Activated naive CD8-positive, alpha-beta T cell treated with anti-CD3 and anti-CD28 coated beads for 36 hours (primary cell): ENCODE measurements at places on chromosomes 16 and 17. TPM values are rescaled to one million over a fixed set of nuclear protein-coding genes. Genes with fewer than 3 reads are reported as not detected.

DNA sequence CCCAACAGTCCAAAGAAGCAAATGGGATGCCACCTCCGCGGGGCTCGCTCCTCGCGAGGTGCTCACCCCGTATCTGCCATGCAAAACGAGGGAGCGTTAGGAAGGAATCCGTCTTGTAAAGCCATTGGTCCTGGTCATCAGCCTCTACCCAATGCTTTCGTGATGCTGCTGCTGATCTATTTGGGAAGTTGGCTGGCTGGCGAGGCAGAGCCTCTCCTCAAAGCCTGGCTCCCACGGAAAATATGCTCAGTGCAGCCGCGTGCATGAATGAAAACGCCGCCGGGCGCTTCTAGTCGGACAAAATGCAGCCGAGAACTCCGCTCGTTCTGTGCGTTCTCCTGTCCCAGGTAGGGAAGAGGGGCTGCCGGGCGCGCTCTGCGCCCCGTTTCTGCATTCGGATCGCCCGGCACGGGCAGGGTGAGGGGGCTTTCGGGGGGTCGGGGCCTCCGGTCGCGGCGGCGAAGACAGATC is at the start of gene CDH13:
Gene CDH13, plus strand, starts transcription at position 179 of the 471 bp plus-strand sequence.
- no peaks in the 10 kb centered on the region for H3K36me3 ChIP-seq
- no peak within 1 kb of the TSS for H3K4me3 ChIP-seq
- H3K4me1 ChIP-seq: peaks cover 2% of the 10 kb centered on the region
- no peak within 1 kb of the TSS for H3K27ac ChIP-seq
- peaks cover 64% of the 10 kb centered on the region for H3K27me3 ChIP-seq

DNA sequence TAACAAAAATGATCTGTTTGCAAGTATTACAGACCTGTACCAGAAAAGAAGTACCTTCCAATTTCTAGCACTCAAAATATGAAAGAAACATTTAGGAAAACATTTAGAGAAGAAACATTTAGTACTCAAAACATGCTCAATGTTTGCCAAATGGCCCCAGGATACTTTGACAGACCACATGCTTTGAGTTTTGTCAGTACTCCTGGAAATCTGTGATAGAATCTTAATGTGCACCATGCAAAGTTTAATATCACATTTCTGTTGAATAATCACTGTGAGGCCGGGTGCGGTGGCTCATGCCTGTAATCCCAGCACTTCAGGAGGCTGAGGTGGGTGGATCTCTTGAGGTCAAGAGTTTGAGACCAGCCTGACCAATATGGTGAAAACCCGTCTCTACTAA is 8.5 kb upstream of the ZC3H7A start:
- peaks cover 18% of the 10 kb centered on the region for H3K4me1 ChIP-seq
- no peak overlapping the region for H3K4me3 ChIP-seq
- no peak for DNase-seq
- no peak overlapping the region for H3K27ac ChIP-seq
- no peaks in the 10 kb centered on the region for H3K36me3 ChIP-seq
- H3K27me3 ChIP-seq: no peaks in the 10 kb centered on the region

DNA sequence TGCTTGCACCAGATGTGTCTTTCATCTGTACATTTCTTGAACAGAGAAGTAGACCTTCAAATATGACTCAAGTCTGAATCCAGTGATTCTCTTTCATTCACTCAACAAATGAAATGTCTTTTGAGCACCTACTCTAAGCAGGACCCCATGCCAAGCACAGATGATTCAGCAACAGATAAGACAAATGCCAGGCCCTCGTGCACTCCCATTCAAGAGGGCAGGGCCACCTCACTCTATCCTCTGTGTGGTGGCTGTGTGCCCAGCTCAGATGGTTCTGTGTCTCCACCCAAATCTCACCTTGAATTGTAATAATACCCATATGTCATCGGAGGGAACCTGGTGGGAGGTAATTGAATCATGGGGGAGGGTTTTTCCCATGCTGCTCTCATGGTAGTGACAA is 74.1 kb upstream of the NKD1 start:
- no peak overlapping the region for H3K27ac ChIP-seq
- H3K27me3 ChIP-seq: peaks cover 5% of the 10 kb centered on the region
- no peak overlapping the region for H3K4me3 ChIP-seq
- peaks cover 13% of the 10 kb centered on the region for H3K4me1 ChIP-seq
- DNase-seq: no peak
- H3K36me3 ChIP-seq: no peaks in the 10 kb centered on the region

DNA sequence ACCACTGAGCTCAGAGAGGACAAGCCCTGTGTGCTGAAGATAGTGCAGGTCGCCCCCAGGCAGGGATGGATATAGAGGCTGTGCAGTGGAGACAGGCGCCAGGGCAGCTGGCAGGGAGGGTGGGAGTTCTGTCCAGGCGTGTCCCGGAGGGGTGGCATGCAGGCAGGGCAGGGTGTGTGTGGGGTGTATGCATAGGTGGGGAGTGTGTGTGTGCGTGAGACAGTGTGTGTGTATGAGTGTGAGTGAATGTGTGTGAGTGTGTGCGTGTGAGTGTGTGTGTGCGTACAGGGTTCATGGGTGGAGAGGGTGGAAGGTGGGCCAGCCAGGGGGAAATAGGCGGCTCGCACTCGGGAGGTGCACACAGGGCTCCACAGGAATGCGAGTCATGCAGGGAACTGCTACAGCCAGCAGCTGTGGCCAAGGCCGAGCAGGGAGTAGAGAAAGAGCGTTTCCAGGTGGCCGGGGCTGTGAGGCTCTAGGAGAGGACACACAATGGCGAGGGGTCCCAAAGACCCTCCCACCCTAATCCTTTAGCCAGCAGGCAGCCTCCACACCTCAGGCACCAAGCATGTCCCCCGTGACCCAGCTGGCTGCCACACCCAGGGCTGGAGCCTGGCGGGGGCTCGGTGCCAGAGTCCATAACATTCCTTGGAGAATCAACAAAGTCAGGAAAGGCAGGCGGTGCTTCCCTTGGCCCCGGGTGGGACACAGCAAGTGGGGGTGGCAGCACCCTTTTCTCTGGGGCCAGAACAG is 4.6 kb downstream of the PLCD3 start:
- no peaks in the 10 kb centered on the region for H3K36me3 ChIP-seq
- DNase-seq: no peak
- peaks cover 6% of the 10 kb centered on the region for H3K27me3 ChIP-seq
- H3K4me3 ChIP-seq: no peak overlapping the region

- no peak overlapping the region for H3K4me3 ChIP-seq
- no peaks in the 10 kb centered on the region for H3K36me3 ChIP-seq
- H3K27ac ChIP-seq: peak overlapping the region; percentile 12
- H3K27me3 ChIP-seq: no peaks in the 10 kb centered on the region
- H3K4me1 ChIP-seq: peaks cover 20% of the 10 kb centered on the region
These were observed 2.3 kb upstream of the CD79B start for GRCh38 chr17:63934183-63935112.

TEKT5 gene
- total RNA-seq: not detected

IRF8 gene
- total RNA-seq: 234 TPM

KRTAP4-4 gene
- total RNA-seq: not detected

DNA sequence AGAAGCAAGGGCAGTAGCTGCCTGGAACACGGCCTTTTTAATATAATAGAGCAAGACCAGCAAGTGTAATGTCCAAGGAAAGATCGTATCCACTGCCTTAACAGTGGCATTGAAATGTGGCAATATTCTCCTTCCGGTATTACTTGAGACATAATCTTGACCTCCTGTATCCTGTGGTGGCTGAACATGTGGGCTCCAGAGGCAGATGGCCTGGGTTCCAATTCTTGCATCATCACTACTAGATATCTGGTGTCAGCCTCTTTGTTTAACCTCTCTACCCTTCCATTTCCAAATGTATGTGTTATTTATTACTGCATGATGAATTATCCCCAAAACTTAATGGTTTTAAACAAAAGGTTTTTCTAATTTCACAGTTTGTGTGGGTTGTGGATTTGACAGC is 3.5 kb upstream of the CDYL2 start:
- H3K4me3 ChIP-seq: no peak overlapping the region
- H3K27me3 ChIP-seq: peaks cover 11% of the 10 kb centered on the region
- DNase-seq: no peak
- no peaks in the 10 kb centered on the region for H3K36me3 ChIP-seq

GRCh38 chr16:30692396-30693064 is 6.4 kb upstream of the SRCAP start:
- H3K4me1 ChIP-seq: peaks cover 11% of the 10 kb centered on the region
- no peak for DNase-seq
- H3K4me3 ChIP-seq: no peak overlapping the region
- no peaks in the 10 kb centered on the region for H3K36me3 ChIP-seq
- H3K27me3 ChIP-seq: no peaks in the 10 kb centered on the region

GRCh38 chr16:8278031-8278580 is 312.2 kb downstream of the TMEM114 start:
- H3K36me3 ChIP-seq: no peaks in the 10 kb centered on the region
- peaks cover 5% of the 10 kb centered on the region for H3K27me3 ChIP-seq
- no peaks in the 10 kb centered on the region for H3K4me1 ChIP-seq
- H3K27ac ChIP-seq: no peak overlapping the region
- no peak for DNase-seq

DNA sequence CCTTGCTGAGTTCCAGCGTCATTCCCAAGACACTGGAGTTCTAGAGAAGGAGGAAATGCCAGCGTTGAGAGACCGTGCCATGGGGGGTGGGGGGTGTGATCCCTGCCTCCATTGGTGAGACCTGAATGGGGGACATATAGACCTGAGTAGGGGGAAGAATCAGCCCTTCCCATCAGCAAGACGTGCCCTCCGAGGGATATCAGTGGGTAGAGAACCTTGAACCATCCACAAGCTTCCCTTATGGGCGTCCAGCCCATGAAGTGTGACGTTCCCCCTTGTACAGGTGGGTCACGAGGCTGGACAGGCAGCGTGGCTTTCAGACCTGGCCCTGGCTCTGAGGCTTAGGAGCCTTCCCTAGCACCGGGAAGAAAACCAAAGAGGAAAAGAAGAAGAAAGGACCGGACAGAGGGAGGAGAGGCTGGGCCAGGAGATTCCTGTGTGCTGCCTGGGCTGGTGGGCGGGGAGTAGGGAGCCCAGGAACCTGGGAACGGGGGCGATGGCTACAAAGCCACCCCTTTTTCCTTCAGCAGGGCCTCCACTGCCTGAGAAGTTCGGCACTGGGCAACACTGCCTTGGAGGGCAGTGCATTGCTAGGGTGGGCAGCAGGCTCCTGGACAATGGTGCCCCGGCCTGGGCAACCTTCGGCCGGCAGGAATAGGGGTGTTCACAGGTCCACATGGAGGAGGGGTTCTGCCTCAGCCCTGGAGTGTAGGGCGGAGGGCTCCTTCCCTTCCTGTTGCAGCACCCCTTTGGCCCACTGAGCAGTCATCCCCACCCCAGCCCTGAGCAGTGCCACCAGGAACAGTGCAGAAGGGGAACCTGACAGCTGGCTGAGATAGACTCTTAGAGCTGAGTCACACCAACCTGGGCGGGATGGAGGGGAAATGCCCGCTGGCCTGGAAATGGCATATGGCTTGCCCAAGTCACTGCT is 7.2 kb downstream of the RAB11FIP4 start:
- H3K4me3 ChIP-seq: no peak overlapping the region
- DNase-seq: no peak
- no peak overlapping the region for H3K27ac ChIP-seq
- H3K36me3 ChIP-seq: no peaks in the 10 kb centered on the region

GRCh38 chr16:85902366-85903155 is 3.6 kb downstream of the IRF8 start:
- H3K4me1 ChIP-seq: peaks cover 66% of the 10 kb centered on the region
- H3K27ac ChIP-seq: peak overlapping the region; percentile 92
- H3K27me3 ChIP-seq: no peaks in the 10 kb centered on the region
- peak; percentile 89 for DNase-seq

KRT25 gene
- not detected for total RNA-seq

DNA sequence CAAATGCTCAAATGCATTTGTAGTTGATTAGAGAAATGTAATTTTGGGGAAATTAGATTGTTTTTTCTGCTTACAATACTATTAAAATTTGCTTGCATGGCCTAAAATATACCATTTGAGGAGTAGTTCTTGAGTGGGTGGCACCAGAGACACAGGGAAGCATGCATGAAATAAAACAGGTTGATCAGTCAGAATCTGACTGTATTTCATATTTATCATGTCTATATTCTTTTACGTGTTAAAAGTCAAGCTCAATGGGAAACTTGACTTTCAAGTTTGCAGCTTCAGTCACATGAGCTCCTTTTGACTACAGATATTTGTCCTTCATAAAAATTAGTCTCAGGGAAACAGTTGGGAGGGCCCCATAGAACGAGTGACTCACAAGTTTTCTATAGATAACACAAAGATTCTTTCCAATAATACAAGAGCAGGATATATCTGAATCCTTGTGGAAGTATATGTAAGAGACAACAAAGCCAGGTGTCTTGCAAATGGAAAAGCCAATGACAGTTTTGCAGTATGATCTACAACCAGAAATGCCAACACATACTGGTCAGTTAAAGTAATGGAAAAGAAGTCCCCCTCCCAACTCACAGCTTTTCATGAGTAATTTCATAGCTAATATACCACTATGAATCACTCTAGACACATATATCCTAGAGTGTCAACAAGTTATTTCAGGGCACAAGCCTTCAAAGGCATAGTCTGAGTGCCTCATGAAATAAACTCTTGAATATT is 42.2 kb upstream of the CORO6 start:
- DNase-seq: no peak
- peaks cover 27% of the 10 kb centered on the region for H3K4me1 ChIP-seq
- no peak overlapping the region for H3K4me3 ChIP-seq
- H3K27ac ChIP-seq: peak overlapping the region; percentile 91

MMP15 gene
- total RNA-seq: 0.25 TPM

DNA sequence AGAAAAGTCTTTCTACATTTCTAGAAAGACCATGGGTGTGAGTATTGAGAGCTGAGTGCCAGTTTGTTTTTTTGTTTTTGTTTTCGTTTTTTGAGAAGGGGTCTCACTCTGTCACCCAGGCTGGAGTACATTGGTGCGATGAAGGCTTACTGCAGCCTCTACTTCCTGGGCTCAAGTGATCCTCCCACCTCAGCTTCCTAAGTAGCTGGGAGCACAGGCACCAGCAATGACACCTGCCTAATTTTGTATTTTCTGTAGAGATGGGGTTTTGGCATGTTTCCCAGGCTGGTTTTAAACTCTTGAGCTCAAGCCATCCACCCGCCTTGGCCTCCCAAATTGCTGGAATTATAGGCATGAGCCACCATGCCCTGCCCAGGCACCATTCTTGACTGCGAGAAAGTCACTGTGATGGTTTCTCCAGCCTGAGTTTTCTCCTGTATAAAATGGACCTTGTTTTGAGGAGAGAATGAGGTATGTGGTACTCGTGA is 673.8 kb downstream of the MAF start:
- H3K36me3 ChIP-seq: peaks cover 11% of the 10 kb centered on the region
- DNase-seq: no peak
- no peak overlapping the region for H3K27ac ChIP-seq
- H3K4me1 ChIP-seq: no peaks in the 10 kb centered on the region
- no peaks in the 10 kb centered on the region for H3K27me3 ChIP-seq
- no peak overlapping the region for H3K4me3 ChIP-seq

- H3K27me3 ChIP-seq: no peaks in the 10 kb centered on the region
- no peak overlapping the region for H3K4me3 ChIP-seq
- peaks cover 59% of the 10 kb centered on the region for H3K36me3 ChIP-seq
- no peak for DNase-seq
These were observed 12.7 kb downstream of the SRCAP start for GRCh38 chr16:30711712-30712111.

DNA sequence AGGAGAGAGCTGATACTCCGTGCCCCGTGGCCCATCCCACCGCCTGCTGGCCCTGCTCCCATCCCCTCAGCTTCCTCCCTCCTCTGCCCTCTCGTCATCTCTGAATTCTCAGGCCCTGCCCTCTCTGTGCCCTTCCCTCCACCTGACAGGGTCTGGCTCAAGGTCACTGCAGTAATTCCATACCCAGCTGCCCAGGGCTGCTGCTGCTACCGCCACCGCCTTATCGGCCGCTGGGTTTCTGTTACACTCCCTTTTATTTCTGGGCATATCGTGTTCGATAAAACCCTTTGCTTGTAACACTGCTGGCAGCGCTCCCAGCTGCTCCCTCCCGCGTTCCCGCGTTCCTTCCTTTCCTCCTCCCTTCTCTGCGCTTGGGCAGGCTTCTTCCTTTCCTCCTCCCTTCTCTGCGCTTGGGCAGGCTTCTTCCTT is 1.2 kb downstream of the EPN3 start:
- H3K4me3 ChIP-seq: no peak overlapping the region
- peaks cover 15% of the 10 kb centered on the region for H3K4me1 ChIP-seq
- DNase-seq: no peak
- H3K27ac ChIP-seq: no peak overlapping the region
- no peaks in the 10 kb centered on the region for H3K36me3 ChIP-seq
